ENCODE measurements at places on chromosomes 6 and 20.

DNA sequence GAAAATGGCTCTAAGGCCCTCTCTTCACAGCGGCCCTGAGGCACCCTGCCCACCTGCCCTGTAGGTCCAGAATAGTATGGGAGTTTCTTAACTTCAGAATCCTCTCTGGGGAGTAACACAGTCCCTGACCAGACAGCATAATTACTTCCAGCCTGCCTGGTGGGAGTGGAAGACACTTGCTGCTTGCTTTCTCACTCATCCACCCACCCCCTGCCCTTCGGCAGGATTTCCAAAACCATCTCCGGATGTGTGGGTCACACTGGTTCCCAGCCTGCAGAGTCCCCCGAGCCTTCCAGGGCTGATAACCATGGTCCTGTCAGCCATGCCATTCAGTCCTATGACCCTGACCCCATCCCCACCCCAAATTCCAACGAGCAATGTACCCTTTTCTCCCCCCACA, 5.4 kb downstream of the SLC29A1 start:
- no peak for DNase-seq

DNA sequence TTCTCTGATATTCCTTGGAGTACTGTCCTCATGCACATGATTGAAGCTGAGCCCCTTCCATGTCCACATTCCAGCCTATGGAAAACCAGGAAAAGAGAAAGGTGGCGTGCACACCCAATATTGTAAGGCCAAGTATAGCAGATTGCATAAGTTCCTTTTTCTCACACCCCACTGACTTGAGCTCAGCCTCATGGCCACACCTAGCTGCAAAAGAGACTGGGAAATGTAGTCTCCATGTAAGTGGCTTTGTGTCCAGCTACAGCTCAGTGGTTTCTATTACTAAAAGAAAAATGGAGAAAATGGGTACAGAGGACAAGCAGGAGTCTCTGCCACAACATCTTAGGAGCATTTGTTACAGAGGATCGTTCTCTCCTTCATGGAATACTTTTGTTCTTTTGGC, 10.8 kb upstream of the UST start:
- DNase-seq, result no peak

GRCh38 chr6:32973144-32974015, 5.0 kb downstream of the BRD2 start:
- no peak for DNase-seq

DNA sequence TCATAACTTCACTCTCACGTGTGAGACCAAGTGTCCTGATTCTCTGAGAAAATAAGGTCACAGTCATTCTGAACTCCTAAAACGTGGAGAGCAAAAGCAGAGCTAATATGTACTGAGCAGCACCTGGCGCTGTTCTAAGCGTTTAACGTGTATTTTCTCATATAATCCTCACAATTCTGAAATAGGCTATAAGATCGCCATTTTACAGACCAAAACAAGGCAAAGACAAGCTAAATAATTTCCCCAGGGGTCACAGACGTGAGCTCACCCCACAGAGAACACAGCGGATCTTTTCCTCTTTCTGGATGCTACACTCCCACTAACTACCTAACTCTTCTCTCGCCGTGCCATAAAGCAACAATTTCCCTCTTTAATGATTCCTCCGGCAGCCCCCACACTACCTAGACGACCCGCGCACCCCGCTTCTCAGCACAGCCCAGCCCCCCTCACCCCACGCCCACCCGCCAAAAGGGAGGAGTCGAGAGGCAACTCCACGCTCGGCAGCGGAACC, 636 bp downstream of the SUPT3H start:
- no peak for DNase-seq

- no peak for DNase-seq
Observed at GRCh38 chr6:45591306-45591705, 213.6 kb upstream of the SUPT3H start.

DNA sequence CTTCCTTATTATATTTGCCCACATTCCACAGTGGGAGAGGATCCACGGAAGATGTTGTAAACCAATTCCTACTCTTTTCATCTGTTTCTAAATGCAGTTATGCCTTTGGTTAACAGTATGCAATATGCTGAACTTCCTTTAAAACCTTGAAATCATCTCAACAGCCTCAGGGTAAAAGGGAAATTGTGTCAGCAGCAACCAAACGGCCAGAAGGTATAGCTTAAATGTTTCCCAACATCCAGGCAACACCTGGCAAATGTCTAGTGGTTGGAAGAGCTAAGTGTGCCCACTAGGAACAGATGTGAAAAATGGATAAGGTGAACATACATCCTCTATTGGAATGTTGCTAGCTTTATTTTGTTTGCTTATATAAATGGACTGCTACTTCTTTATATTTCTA, 164.8 kb downstream of the FAXC start:
- no peak for DNase-seq

DNA sequence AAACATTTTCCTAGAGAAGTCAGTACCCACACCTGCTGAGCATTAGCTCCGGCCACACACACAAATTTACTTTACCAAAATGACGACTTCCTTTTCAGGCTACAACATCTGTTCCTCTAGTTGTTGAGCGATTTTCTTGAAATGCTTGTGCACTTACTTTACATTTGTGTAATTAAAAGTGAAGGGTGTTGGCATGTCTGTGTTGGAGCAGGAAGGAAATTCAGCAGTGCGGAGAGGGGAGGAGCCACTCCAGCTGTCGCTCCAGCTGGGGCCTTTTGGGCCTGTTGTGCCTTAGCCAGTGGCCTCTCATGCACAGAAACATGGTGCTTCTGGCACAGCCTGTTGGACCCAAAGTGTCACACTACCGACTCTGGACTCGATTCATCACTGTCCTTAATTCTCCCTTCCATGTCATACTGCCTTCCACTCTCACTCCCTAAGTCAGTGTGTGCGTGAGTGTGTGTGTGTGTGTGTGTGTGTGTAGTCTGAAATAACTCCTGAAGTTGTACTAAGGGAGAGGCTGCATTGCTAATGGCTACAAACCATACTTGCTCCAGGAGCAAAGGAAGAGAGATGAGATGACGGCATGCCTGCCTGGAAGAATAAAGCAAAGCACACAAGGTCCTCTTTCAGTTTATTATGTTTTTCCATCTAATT, 191.8 kb upstream of the ARG1 start:
- no peak for DNase-seq

- no peak for DNase-seq
Observed at GRCh38 chr6:135088281-135088680, 33.7 kb upstream of the HBS1L start.

GRCh38 chr6:65289491-65289890, 417.5 kb downstream of the EYS start:
- no peak for DNase-seq

DNA sequence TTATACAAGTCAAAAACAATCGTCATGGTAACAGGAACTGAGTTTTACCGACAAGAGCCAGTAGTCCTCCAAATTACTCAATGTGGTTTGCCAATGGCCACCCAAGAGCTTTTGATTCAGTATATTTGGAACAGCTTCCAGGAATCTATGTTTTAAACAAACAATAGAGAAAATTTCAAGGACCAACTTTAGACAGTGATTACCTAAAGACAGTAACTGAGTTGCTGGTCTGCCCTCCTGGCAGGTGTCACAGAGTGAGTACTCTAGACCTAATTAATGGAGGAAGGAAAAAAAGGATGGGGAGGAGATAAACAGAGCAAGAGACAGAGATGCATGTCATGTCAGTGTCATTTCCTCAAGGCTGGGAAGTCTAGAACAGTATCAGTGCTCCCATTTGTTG, 361.3 kb upstream of the BTBD3 start:
- no peak for DNase-seq

- DNase-seq, result no peak
Observed at GRCh38 chr6:166206066-166206465, 38.4 kb upstream of the TBXT start.

DNA sequence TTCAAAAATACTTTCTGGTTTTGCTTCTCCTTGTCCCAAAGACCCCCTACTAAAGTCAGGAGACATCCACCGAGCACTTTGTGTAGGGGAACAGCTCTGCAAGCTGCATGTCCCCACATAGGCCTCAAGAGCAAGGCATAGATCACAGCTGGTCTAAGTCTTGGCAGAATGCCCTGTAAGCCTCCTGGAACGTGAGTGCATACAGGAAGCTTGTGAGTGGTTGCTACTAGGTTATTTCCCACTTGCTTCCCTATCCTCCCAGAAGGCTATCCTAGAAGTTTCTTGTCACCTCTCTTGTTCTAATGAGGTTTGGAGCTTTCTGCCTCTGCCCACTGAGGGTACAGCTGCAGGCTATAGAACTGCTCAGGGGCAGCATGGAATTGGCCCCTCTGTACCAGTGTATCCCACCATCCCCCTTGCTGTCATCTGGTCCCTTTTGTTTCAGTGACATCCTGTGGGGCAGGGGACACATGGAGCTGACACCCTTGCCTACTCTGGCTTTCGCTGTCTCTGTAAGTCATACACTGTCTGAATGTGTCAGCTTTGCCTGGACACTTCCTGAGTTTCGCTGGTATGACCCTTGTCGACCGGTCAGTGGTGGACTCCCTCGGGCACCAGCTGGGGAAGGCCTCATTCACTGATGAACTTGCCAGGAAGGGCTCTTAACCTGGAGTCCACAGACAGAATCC, 35.6 kb upstream of the KCNK16 start:
- DNase-seq, result no peak

DNA sequence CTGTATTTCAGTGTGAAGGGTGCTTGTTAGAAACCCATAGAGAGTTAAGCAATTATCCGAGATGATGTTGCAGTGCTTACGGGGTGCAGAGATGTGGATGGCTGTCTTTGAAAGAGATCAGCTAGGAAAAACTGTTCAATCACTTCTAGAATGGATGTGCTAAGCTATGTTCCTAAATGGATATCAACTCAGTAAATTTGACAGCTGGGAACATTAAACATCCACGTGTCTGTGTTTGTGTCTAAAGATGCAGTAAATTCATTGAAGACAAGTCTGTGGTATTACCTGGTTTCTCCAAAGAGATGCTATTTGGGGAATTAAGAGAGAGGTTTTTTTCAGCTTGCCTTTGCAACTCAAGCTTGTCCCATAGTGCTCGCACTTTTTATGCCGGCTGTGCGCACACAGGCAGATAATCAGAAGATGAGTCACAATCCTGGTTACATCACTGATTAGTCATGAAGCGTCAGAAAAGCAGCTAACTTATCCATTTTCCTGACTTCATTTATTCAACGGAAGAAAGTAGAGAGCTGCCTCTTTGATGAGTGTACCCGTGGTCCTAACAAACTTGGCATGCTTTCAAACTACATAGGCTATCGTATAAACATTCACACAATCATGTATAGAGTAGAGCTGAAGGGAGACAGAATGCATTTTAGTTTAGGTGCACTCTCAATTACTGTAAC, 691.7 kb upstream of the SLC35B3 start:
- DNase-seq, result peak; percentile 23

DNA sequence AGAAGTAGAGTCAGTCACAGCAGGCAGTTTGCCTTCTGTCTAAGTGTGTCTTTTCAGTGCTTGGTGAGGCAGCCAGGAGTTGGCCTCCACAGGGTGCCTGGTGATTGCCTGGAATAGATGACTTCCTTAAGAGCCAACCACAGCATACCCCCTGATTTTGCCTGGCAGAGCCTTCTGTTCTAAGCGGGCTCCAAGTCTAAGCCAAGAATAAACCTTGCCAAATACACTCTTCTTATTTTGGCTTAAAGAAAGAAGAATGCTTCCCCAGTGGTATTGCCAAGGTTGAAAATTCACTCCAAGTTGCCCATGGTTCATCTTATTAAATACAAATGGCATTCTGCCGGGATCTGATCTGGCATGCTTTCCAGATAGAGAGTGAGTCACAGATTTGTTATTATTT, 1424.8 kb upstream of the EYS start:
- peak; percentile 1 for DNase-seq

GRCh38 chr6:80170433-80170832, 64.0 kb downstream of the BCKDHB start:
- DNase-seq, result no peak

DNA sequence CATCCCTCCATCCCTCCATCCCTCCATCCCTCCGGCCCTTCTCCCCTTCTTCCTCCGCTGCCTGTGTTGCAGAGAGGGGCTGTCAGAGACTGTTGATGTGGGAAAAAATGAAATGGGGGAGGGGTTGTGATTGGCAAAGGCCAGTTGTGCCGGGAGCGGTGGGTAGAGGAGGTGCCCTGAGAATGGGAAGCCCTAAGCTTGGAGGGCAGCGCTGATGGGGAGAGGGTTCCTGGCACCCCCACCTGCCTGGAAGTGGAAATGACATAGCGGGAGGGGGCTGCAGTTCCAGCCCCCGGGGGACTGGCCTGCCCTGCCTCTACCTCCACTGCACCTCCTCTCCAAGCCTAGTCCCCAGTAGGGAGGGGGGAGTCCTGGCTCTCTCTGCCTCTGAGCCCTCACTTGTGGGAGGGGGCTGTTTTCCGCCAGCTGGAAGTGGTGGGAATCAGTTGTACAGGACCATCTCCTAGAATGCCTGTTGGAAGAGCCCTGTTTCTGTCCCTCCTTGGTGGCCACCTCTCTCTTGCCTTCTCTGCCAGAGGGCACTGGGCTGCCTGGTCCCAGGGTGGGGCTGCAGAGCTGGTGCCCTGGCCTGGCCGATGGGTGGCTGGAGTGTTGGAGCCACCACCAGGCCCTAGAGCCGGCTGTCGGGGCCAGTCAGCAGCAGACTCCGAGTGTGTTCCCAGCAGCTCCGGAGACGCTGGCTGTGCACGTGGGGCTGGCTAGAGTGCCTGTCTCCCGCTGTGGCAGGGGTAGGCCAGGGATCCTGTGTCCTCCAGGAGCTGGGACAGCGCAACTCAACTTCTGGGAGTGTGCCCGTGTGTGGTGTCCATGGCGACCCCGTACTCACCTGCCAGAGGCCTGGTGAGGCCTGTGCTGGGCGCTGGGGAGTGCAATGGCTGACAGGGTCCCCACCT, 1.5 kb downstream of the DLGAP4 start:
- DNase-seq, result no peak

DNA sequence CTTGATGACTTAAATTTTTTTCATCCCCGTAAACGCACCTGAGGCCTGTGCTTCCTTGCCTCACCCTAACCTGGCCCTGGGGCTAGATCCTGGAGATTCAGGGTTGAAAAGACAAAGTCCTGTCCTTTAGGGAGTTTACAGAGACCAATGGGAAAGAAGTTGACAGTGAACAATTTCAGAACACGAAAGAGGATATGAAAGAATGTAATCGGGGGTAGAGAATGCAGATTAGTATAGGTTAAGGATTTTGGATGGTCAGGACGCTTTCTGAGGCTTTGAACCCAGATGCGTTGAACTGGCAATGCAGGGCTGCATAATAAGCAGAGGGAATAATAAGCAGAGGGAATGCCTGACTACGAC, 1.7 kb upstream of the FBXO5 start:
- DNase-seq, result no peak

GRCh38 chr6:105886814-105887544, 199.2 kb upstream of the PRDM1 start:
- DNase-seq, result no peak

DNA sequence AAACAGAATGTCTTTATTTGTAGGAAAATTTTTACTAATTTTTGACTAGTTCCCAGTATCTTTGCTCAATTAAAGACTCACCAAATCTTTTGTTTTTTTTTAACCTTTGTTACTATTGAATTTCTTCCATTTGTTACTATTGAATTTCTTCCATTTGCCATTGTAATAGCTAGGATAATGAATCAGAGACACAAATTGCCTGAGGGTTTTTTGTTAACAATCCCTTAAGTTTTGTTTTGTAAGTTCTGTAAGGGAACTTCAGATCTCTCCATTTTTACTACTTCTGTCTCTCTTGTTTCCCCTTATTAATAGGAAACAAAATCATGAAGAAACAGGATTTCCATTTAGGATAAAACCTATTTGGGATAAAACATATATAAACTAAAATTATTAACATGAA, 104.3 kb downstream of the MAP3K4 start:
- DNase-seq, result no peak

Data from H54 (cell line).